KBM-7 (cell line): ENCODE measurements at places on chromosomes 16 and 17.

DNA sequence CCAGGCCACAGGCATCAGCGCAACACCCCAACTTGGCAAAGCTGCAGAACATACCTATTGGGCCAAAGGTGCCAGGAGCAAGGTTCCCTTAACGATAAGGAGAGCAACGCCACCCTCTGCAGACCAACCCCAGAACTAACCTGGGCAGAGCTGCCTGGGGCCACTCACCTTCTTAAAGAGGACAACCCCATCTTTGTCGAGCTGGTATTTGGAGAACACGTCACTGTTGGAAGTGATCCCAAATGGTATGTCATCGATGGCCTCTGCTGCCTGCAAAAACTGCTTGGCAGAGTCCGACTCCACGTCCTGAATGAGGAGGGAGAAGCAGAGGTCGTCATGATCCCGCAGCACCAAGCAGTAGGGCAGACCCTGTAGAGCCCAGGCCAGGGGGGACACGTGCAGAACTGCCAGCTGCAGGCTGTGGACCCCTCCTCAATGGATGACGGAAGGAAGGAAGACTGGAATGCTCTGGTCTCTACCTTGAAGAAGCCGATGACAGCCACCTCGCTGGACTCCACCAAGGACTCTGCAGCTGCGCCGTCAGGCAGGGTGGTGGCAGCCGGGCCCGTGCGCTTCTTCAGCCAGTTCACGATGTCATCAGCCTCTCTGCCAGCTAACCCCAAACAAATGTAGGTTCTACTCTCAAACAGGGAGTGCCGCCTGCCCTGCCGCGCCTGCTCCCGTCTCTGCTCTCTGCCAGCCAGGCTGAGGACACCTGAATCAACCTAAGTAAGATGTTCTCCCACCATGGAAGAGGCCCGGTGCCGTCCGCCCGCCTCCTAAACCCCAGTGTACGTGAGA is 5.2 kb downstream of the P4HB start:
- DNase-seq: no peak

GRCh38 chr17:72590382-72590781 is 469.6 kb downstream of the SOX9 start:
- DNase-seq: no peak

DNA sequence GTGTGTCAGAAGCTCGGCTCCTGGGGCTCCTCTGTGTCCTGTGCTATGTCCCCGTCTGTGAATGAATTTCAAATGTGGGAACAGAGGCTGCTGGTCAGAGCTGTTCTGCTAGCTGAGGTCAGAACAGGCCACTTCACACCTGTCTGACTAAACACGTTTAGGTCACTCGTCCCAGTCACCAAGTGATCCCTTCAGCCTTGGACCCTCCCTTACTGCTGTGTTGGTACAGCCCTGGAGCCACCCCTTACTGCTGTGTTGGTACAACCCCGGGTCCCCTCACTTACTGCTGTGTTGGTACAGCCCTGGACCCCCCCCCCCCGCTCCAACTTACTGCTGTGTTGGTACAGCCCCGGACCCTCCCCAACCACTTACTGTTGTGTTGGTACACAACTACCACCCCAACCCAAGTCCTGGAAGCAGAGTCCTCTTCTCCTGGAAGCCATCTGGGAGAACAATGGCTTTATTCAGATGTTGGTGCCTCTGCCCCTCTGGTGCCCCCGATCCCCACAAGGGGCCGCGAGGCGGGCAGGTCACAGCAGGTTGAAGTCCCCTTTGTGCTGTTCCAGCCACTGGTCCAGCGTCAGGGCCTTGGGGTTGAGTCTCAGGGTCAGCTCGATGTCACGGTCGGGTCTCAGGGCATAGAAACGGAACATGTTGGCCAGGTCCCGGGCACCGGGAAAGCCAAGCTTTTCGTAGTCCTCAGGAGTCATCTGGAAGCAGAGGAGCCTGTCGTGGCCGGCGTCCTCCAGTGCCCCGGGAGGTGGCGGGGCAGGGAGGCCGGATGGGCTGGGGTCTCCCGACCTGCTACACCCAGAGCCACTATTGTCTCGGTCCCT is 13.0 kb downstream of the NMRAL1 start:
- DNase-seq: no peak

DNA sequence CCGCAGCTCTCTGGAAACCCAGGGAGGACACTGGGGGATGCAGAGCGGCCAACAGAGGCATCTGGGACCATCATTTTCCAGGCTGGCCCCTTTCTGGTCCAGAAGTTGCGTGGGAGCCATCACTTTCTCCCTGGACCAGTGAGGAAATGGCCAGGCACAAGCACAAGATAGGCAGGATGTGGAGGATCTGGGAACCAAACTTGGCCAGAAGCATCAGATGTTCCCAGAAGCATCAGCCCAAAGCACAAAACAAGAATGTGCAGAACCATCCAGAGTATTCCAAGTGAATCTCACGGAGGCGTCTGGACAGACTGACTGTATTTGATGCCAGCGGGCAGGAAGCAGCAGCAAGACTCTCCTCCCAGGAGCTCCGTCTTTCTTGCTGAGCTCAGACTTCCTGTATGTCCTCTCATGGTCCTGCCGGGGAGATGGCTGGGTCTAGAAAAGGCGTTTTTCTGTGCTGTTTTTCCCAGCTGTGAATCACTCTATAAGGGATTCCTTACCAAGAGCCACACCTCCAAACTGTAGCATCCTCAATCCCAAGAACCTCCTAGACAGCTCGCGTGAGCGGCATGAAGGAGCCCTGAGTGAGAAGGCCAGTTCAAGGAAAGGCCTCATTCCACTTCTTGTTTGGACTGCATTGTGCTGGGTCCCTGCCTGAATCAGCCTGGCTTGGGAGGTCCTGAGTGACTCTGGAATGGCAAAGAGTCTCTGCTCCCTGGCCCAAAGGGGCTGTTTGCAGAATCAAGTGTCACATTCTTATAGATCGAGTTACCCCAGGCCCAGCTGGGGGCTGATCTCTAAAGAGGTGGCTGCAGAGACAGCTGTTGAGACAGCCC is 49.5 kb upstream of the MTSS2 start:
- no peak for DNase-seq

DNA sequence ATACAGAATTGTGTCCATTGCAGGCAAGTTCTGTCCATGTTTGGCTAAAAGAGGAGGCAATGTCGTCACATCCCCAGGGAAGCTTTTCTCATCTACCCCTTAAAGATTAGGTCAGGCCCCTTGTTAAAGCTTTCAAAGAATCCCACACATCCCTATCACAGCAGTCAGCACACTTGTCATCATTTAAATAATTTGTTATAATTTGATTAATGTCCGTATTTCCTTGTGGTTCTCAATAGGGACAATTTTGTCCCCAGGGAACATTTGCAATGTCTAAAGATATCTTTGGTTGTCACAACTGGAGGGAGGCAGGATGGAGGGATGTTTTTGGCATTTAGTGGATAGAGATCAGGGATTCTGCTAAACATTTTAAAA is 28.1 kb upstream of the NFAT5 start:
- DNase-seq: no peak

DNA sequence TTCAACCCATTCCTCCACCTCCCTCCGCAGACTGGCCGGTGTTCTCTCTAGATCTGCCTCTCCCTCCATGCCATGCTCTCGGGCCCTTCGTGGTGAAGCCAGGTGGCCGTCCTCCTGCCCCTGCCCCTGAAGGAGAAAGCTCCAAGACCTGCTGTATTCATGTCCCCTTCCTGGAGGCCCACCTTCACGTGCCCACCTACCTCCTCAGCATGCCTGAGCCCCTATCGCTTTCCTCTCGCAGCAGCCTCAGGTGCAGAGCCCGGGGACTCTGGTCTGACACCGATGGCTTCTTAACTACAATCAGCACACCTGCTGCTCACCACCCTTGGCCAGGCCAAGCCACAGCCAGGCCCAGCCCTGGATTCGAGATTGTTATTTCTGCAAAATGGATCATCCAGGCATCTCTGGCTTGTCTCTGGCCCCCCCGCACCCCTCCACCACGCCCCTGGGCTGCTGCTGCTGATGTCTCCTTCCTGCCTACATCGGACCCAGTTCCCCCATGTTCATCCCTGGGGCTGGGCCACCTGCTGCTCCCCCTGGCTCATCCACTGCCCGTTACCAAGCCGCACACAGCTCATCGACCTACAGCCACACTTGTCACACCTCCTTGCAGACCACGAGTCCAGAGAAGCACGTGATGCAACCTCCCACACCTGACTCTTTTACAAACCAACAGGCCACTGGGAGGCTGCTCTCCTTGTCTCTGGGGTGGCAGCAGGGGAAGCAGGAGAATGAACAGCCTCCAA is 32.5 kb upstream of the TNFRSF13B start:
- DNase-seq: no peak

DNA sequence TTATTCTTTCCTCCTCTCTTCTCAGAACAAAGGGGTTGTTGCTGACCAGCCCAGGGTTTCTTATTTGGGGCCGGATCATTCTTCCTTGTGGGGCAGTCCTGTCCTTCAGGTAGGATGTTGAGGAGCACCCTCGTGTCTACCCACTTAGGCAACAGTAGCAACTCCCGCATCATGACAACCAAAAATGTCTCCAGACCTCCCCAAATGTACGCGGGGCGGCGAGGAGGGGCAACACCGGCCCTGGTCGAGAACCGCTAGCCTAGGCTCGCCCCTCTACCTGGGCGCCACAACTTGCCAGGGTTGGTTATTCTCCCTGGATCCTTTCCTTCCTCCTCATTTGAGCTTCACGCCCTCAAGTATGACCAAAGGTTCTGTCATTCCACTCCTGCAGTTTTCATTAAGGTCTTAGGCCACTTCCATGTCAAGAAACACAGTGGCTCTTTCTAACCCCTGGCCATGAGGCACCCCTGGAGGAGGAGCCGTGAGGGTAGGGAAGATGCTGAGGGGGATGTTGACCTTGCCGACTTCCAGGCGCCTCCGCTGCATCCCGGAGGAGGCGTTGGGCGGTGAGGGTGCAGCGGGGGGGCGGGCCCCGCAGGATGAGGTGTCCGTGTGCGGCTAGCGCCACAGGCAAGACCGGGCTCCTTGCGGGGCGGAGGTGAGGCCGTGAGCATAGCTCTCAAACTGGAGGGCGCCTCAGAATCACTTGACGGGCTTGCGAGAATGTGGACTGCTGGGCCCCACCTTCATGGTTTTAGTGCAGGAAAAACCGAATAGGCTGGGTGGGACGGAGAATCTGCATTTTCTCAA is 712 bp upstream of the SPECC1 start:
- no peak for DNase-seq

GRCh38 chr17:60392845-60393702 is 1.1 kb upstream of the USP32 start:
- peak; percentile 87 for DNase-seq

DNA sequence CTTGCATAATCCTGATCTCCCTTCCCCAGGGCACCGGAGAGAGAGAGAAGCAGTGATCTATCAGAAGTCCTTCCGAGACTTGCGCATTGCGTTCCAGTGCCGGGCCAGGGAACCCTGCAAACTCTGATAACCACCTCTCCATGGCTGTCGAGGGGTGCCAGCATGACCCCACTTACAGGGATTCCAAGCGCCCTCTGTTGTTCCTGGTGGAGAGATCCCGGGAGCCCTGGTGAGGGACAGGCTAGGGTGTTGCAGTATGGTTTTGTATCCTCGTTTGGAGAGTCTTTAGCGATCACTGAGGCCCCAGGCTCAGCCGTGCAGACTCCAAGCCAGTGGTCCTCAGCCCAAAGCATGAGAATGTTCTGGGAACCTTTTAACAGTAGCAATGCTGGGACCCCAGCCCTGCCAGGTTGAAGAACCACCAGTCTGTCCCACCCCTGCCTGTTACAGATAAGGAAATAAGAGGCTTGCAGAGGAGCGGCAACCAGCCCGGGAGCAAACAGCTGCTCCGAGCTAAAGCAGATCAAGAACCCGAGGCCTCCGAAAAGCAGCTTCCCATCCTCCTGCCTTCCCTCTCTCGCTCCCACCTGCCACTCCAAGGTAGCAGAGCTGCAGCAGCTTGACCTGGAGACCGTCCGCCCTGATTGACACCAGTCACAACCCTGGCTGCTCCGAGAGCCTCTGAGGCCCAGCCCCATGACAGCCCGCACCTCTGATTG is 150.3 kb upstream of the RPL38 start:
- DNase-seq: no peak

DNA sequence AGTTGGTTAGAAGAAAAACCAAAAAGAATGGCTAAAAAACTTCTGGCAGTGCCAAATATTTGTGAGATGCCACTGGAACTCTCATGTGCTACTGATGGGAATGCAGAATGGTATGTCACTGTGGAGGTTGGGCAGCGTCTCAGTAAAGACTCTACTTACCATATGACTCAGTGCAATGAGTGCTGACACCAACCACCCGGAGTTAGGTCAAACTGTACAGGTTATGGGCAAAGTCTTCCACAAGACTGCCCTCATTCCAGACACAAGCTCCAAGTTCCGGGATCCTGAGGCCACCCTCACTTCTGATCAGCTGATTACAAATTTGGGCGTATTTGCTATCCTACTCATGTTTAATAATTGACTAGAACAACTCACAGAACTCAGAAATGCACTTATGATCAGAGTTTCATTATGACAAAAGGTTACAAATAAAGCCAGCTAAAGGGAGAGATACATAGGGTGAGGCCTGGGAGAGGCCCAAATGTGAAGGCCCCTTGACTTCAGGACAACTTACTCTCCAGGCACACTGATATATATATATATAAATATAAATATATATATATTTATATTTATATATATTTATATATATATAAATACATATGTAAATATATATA is 114.9 kb downstream of the TRIM37 start:
- no peak for DNase-seq

DNA sequence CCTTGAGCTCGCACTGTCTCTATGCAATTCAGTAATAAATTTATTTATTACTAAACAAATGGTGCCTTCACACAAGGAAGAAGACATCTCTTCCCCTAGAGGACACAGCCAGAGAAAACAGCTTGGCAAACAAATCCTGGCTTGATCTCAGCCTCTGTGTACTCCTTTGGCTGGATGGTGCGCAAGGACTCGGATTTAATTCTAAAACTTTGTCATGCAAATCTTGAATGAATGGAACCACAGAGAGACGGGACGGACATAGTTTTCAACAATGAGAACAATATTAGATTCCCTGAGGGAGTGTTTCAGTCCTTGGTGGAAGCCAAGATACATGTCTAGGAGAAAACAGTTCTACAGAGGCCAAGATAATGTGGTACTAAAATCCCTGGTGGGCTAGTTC is 349.5 kb downstream of the NPIPA8 start:
- DNase-seq: no peak
